ENCODE measurements at places on chromosomes 2 and 18.
A peak's percentile ranks its signal among the peaks of the same experiment; 100 is the strongest.

DNA sequence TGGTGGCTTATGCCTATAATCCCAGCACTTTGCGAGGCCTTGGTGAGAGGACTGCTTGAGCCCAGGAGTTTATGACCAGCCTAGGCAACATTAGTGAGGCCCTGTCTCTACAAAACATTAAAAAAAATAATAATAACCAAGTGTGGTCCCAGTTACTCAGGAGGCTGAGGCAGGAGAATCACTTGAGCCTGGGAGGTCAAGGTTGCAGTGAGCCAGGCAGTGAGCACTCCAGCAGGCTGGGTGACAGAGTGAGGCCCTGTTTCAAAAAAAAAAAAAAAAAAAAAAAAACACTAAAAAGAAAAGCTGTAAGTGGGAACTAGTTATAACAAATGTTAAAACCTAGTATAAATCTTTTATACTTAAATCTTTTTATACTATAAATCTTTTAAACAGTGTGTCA, 146.2 kb upstream of the ITGA4 start:
- DNase-seq: no peak

DNA sequence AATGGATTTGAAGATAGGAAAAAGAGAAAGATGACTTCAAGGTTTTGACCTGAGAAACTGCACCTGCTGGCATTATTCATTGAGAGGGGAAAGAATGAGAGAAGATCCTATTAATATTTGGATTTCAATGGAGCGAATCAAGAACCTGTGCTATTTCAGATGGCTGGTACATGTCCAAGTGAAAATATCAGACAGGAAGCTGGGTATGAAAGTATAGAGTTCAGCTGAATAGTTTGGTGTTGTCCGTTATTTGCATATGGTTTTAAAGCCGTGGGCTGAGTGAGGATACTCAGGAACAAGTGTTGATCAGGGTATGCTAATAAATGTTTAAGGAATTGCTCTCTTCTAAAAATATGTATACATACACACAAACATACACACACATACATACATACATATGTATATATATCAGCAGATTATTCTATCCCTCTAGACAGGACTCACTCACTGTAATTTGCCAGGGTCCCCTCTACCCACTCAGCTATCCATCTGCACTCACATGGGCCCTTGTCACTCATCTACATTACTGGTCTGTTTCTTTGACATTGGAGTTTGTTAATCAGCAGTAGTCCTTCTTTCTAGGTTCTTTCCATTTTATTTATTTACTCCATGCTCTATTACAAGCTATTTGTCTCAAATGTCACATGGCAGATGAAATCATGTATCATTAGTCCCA, 33.9 kb upstream of the IKZF2 start:
- DNase-seq: no peak

DNA sequence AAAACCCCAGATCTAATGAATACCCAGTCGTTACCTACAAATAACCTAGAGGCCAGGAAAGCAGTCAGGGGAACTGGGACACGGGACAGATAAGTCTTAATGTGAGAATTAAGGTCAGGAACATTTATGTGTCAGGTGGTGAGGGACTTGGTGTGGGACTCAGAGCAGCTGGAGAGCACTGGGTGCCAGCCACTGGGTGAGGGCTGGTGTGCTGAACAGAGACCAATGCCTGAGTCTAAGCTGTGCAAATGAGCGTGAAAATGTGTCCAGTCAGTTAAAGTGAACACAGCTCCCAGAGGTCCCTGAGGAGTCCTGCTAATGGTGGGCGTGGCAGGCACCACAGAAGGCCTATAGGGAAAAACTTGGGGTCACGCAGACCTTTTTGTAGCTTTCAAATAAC, 225.9 kb downstream of the C1D start:
- DNase-seq: no peak

GRCh38 chr18:52537261-52537660, 197.3 kb downstream of the DCC start:
- no peak for DNase-seq

DNA sequence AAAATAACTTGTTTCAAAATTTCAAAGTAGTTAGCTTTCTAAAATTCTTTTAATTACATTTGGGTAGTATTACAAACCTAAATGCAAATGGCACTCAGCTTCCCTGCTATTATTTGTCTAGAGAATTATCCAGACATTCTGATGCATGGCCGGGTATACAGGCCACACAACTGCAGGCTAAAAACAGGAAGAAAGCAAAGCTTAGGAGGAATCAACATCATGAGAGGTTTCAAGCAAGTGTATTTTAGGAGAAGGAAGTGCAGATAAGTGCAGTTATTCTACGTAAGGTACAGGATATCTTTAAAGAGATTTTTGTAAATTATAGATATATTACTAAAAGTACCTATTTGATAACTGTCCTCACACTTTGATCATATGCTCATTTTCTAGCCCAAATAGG, 46.8 kb upstream of the RNU4ATAC start:
- no peak for DNase-seq

DNA sequence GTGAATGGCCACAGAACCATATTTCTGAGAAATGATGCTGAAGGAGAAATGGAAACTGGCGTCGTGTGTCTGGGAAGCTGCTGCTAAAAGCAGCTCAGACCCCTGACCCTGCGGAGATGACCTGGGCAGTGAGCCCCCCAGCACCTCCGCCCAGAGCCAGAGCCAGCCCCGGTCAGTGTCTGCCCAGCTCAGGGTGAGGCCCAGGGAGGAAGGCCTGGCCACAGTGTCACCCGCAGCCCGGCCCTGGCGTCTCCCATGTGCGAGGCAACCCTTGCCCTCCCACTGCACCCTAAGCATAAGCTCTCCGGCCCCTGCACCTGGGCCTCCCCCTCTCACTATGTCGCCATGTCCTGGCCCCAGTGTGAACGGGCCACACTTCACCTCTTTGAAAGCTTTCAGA, 502.8 kb downstream of the EIPR1 start:
- no peak for DNase-seq

DNA sequence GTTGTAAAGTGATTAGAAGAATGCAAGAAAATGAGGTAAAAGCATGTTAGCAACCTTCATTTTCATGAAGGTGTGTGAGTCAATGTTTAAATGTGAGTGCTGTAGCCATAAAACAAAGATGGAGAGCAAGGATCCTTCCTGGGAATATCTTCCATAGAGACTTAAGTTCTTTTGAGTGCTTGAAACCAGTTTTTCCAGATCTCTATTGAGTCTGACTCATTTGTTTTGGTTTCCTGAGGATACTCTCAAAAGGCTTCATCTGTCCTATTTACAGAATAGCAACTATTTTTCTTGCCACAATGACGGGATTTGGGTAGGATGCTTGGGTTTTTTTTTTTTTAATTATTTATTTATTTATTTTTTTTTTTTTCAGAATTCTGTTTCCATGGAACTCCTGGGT, 45.9 kb upstream of the ASB1 start:
- DNase-seq: peak; percentile 51

DNA sequence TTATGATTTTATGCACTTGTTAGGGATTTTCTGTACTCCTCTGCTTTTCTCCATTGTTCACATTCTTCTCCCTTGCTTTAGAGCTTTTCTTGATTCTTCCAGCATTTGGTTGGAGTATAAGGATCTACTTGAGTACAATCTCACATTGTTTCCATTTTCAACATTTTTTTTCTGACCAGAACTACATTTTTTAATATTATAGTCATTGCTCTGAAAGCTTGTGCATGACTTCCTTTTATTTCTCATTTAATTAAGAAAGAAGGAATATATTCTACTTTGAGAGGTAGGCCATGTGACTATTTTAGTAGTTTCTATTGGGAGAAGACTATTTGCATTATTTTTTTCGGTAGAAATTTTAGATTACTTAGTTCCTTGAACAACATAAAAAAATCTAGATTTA, 200.4 kb downstream of the TMEM247 start:
- DNase-seq: peak; percentile 45

DNA sequence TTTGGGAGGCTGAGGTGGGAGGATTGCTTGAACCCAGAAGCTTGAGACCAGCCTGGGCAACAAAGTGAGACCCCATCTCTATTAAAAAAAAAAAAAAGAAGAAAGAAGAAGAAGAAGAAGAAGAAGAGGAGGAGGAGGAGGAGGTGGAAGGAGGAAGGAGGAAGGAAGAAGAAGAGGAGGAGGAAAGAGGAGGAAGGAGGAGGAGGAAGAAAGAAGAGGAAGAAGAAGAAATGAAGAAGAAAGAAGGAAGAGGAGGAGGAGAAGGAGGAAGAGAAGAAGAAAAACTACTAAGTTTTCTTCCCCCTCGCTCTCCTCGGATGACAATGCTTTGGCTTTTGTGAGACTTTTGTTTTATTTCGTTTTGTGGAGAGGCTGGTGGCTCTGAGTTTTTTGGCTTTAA, 30.1 kb upstream of the EFHD1 start:
- DNase-seq: no peak

- DNase-seq: no peak
These were observed 163.8 kb downstream of the RBM43 start for GRCh38 chr2:151097895-151098294.

DNA sequence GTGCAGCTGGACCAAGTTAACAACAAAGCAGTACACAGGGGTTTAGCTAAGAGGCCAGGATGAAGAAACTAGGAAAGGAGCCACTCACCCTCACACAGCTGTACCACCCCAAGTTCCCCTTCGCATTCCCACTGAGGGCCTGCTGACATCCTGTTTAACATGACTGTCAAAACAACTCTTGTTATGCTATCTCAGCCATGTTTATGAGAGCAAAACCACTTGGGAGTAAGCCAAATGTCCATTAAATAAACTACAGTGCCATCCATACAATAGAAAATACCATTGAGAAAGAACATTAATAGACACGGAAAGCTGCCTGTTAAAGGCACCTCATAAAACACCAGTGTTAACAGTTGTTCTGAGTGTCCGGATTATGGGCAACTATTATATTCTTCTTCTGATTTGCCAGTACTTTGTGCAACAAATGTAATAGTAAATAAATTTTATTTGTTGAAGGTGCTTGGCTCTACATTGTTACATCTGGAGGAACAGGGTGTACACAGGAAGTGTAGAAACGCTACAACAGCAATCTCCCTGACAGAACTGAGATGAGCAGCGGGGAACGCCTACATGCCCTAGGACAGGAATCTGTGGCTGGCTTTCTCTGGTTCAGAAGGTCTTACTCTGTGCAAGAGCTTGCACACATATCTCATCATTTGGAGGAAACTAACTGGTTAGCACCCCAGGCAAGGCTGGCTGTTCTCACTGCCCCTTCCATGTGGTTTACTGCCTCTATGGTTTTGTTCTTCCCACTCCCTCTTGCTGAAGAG, 85.6 kb downstream of the EHD3 start:
- no peak for DNase-seq

GRCh38 chr2:226652369-226652768, 147.3 kb downstream of the IRS1 start:
- peak; percentile 94 for DNase-seq

DNA sequence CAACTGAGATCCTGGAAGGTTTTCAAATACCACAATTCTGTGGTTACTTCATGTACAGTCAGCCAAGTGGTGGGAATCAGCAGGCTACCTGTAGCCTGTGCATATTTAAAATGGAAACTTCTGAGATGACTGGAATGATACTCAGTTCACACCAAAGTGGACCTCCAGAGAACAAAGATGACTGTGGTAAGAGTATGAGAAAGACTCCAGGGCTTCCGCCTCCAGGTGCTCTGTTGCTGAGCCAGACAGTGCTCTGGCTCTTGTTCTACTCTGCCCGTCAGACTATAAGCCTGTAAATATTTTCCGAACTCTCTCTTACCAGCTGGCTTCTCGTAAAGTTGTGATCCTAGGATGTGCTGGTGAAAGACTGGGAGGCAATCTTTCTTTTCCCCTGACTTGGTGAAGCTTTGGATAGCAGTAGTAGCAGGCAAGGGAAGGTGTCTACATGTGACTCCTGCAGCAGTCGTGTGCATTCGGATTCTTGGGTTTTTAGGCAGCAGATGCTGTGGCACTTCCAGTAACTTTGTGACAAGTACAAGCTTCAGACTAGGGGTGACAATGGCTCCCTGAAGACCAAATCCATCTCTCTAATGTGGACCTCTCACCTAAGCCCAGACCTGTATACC, 23.1 kb downstream of the ST3GAL5 start:
- no peak for DNase-seq

DNA sequence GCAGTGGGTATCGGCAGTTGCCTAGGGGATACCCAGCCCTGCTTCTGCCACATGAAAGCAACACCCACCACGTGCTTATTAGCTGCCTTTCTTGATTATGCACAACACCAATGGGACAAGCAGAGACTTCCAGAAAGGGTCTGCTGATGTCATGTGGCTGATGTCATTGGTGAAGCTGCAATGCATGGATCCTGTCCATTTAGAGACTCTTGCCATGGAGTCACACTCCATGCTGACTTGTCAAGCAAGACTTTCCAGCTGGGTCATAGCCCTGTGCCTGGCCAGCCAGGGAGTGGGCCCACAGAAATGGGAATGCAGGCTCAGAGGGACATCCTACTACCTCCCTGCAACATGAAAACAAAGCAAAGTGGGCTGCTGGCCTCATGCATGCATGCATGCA, 81.8 kb downstream of the VAPA start:
- no peak for DNase-seq

GRCh38 chr2:130845505-130846085, 8.9 kb downstream of the ARHGEF4 start:
- no peak for DNase-seq

GRCh38 chr18:53426666-53427184, 797.7 kb downstream of the MBD2 start:
- no peak for DNase-seq

DNA sequence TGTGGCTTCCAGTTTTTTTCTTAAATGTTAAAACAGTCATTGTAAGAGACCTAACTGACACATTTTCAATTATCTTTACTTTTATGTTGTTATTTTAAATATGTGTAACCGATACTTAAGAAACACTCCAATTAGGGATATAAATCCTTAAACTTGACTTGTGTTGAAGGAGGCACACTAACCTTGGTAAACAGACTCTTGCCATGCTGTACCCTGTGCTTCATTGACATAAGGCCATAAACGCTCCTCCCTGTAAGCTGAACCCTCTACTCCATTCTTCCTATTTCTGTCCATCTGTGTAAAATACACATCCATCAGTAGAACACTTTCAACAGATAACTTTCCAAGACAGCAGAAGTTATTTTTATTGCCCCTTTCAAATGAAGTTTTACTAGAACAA, 780.5 kb upstream of the FAM98A start:
- no peak for DNase-seq

GRCh38 chr2:190528521-190529001, 6.0 kb downstream of the NEMP2 start:
- DNase-seq: no peak

GRCh38 chr18:32349728-32350395, 120.8 kb downstream of the GAREM1 start:
- peak; percentile 97 for DNase-seq
